ENCODE measurements at places on chromosomes 3 and 15. TPM values are rescaled to one million over a fixed set of nuclear protein-coding genes. Genes with fewer than 3 reads are reported as not detected.
A peak's percentile ranks its signal among the peaks of the same experiment; 100 is the strongest.

- H3K36me3 ChIP-seq, result no peaks in the 10 kb centered on the region
- no peaks in the 10 kb centered on the region for H3K27me3 ChIP-seq
- DNase-seq, result no peak
- H3K27ac ChIP-seq, result no peak overlapping the region
- H3K4me1 ChIP-seq, result no peaks in the 10 kb centered on the region
Observed at GRCh38 chr15:101573951-101574350, 78.2 kb downstream of the TM2D3 start.

GRCh38 chr3:21484057-21484827, 266.8 kb downstream of the ZNF385D start:
- H3K4me3 ChIP-seq, result no peak overlapping the region
- H3K36me3 ChIP-seq, result no peaks in the 10 kb centered on the region
- no peak for DNase-seq

DNA sequence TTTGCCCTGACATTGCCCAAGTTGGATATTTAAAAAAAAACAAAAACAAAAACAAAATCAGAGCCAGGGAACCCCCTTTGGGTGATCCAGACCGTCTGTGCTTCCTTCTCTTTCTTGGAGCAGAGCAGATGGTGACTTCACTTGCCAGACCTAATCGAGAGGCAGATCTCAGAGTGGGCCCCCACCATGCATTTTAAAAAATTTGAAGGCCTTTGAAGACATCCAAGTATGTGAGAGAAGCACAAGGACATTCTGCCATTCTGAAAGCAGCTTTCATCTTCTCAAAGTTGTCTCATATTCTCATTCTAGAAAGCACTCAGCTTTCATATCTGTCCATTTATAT, 93.3 kb downstream of the SV2B start:
- no peaks in the 10 kb centered on the region for H3K4me1 ChIP-seq
- no peak for DNase-seq
- no peak overlapping the region for H3K4me3 ChIP-seq
- H3K36me3 ChIP-seq, result no peaks in the 10 kb centered on the region

DNA sequence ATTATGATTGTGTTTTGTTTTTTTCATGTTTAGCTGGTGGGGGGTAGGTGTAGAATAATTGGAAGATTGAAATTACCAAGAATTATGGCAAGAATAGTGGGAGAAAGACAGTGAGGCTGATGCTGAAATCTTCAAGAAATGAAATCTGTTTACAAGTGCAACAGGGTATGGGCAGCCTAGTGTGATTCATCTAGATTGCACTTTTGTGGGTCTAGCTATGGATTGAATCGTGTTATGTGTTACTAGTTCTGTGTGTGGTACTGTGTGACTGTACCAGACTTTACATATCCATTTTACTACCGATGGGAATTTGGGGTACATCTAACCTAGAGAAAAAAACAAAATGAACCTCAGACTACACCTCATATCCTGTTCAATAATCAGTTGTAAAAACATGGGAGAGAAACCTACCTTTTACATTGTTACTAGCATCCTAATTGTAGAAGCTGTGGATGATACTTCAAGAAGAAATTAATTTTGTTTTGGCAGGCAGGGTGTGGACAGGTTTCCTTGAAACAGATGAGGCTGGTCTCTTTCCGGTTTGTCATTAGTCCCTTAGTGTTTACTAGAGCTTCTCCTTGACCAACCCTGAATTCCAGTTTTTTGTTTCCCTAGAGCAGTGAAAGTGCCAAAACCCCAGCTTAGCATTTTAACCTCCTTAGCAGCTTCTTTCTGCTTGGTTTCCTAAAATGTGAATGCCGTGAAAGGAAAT, 47.9 kb downstream of the OPA1 start:
- no peaks in the 10 kb centered on the region for H3K36me3 ChIP-seq
- H3K27me3 ChIP-seq, result no peaks in the 10 kb centered on the region
- no peak overlapping the region for H3K4me3 ChIP-seq
- H3K4me1 ChIP-seq, result no peaks in the 10 kb centered on the region

GRCh38 chr3:141235661-141236171, 4.1 kb downstream of the PXYLP1 start:
- no peaks in the 10 kb centered on the region for H3K27me3 ChIP-seq
- H3K27ac ChIP-seq, result no peak overlapping the region
- peaks cover 26% of the 10 kb centered on the region for H3K4me1 ChIP-seq
- DNase-seq, result peak; percentile 65
- H3K4me3 ChIP-seq, result no peak overlapping the region

GRCh38 chr15:66613743-66614142, 47.9 kb upstream of the LCTL start:
- no peaks in the 10 kb centered on the region for H3K27me3 ChIP-seq
- no peak overlapping the region for H3K27ac ChIP-seq
- no peak overlapping the region for H3K4me3 ChIP-seq
- peaks cover 19% of the 10 kb centered on the region for H3K4me1 ChIP-seq
- no peak for DNase-seq

GRCh38 chr3:192128922-192129321, 598.4 kb downstream of the FGF12 start:
- no peak for DNase-seq
- no peak overlapping the region for H3K4me3 ChIP-seq
- H3K27me3 ChIP-seq, result no peaks in the 10 kb centered on the region
- no peaks in the 10 kb centered on the region for H3K36me3 ChIP-seq
- no peak overlapping the region for H3K27ac ChIP-seq

- H3K4me1 ChIP-seq, result peaks cover 18% of the 10 kb centered on the region
- no peak overlapping the region for H3K27ac ChIP-seq
- no peak for DNase-seq
- H3K27me3 ChIP-seq, result no peaks in the 10 kb centered on the region
- no peaks in the 10 kb centered on the region for H3K36me3 ChIP-seq
Observed at GRCh38 chr3:49554633-49555265, 472 bp downstream of the BSN start.

- H3K4me1 ChIP-seq, result no peaks in the 10 kb centered on the region
- H3K27ac ChIP-seq, result no peak overlapping the region
Observed at GRCh38 chr3:15477951-15478639, 43.4 kb downstream of the COLQ start.

DNA sequence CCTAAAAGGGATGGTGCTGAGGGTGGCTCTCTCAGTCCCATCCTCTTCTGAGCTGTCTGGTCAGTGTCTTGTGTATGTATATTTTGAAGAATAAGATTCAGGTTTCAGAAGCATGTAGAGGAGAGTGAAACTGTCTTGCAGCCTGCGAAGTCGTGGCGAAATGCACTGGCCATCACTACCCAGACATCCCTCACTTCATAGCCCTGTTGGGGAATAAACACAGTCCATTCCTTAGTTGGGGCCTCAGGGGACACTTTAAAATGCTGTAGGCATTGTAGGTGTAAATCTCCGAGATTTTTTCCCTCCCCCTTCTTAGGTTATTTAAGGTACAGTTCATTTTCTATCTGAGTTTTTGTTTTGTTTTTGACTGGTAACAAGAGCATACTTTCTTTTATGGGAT, 93.8 kb downstream of the DNASE1L3 start:
- H3K36me3 ChIP-seq, result no peaks in the 10 kb centered on the region
- peak overlapping the region; percentile 22 for H3K27ac ChIP-seq
- no peaks in the 10 kb centered on the region for H3K27me3 ChIP-seq
- no peak overlapping the region for H3K4me3 ChIP-seq
- no peak for DNase-seq
- H3K4me1 ChIP-seq, result peaks cover 33% of the 10 kb centered on the region

GRCh38 chr3:11363715-11364114, 91.5 kb downstream of the ATG7 start:
- peaks cover 20% of the 10 kb centered on the region for H3K4me1 ChIP-seq
- no peak overlapping the region for H3K4me3 ChIP-seq
- H3K36me3 ChIP-seq, result peaks cover 44% of the 10 kb centered on the region
- no peaks in the 10 kb centered on the region for H3K27me3 ChIP-seq
- H3K27ac ChIP-seq, result no peak overlapping the region

DNA sequence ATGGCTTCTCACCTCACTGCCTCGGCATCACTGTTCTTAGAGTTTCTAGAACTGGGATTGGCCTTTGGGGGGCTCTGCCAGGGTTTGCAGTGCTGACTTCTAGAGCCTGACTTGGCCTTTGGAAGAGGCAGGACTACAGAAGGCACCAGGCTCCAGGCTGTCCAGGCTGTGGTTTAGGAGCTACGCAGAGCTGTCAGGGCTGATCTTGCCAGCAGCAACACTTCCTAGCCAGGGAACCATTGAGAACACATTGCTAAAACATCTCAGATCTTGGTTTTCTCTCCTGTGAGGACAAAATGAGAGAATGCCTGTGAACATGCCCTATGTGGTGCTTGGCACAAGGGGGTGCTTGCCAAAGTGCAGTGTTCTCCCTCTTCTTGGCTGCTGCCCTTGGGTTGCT, 34.6 kb upstream of the APEH start:
- peaks cover 18% of the 10 kb centered on the region for H3K4me1 ChIP-seq
- no peaks in the 10 kb centered on the region for H3K27me3 ChIP-seq
- H3K36me3 ChIP-seq, result no peaks in the 10 kb centered on the region

DNA sequence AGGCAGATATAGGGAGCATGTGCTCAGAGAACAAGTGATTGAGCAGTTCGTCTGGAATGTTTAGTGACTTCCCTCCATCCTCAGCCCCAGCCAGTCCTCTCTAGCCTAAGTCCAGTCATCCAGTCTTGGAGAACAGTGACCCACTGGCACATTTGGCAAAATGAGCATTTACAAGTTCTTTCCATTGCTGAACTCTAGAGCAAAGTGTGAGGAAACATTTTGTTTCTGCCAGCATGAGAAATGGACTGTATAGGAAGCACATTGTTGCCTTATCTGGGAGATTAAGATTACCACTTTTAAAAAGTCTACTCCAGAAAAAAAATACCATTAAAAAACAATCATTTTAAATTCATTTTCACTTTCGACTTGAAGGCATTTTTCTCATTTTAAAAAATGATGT, 353.6 kb downstream of the SHQ1 start:
- H3K27me3 ChIP-seq, result no peaks in the 10 kb centered on the region
- no peak overlapping the region for H3K4me3 ChIP-seq
- H3K36me3 ChIP-seq, result no peaks in the 10 kb centered on the region

DNA sequence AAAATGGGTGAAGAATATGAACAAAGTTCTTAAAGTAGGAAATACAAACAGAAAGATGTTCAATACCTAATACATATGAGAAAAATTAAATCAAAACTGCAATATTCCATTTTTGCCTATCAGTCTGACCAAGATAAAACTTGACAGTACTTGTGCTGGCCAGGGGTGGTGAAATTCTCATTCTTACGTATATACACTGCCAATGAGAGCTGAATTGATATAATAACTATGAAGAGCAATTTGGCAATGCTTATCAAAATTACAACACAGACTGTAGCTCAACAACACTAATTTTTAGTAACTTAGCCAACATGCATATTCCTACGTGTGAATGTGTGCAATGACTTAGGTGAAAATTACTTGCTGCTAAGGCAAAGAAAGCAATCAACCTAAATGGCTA, 90.2 kb downstream of the SETD2 start:
- H3K4me1 ChIP-seq, result no peaks in the 10 kb centered on the region
- no peaks in the 10 kb centered on the region for H3K27me3 ChIP-seq
- DNase-seq, result no peak
- H3K4me3 ChIP-seq, result no peak overlapping the region

DNA sequence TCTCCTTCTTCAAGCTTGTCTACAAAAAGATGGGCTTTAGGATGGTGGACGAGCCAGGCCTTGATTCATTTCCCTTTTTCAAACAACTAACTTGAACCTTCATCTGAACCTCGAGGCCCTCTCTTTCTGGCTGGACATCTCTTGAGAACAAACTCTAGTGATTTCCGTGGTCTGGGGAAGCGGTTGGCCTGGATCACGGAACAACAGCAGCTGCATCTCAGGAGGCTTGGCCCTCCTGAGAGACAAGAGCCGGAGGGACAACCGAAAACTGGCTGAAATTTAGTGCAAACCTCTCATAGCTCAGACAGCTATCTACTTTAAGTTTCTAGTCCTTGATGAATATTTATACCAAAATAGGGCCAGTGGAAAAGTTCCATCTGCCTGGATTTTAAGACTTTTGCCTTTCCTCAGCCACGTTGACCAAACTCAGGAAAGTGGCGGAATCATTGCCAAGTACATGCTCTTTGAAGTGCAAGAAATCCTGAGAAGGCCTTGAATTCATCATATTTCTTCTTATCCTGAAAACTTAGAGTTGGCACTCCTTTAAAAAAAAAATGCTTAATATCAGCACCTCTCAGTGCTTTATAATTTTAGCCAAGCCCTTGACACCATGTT, 14.5 kb downstream of the LMCD1 start:
- no peak for DNase-seq
- H3K4me3 ChIP-seq, result no peak overlapping the region
- H3K36me3 ChIP-seq, result no peaks in the 10 kb centered on the region
- H3K27me3 ChIP-seq, result no peaks in the 10 kb centered on the region

The ABHD5 gene
- 34.1 TPM for total RNA-seq

The AMOTL2 gene
- 60.6 TPM for total RNA-seq

The GOLGA8G gene
- total RNA-seq, result not detected

The MESP2 gene
- not detected for total RNA-seq

The STAC gene
- 3.9 TPM for total RNA-seq

The KCTD6 gene
- 19.6 TPM for total RNA-seq

The LMAN1L gene
- total RNA-seq, result not detected

The A4GNT gene
- not detected for total RNA-seq

The FILIP1L gene
- 41.5 TPM for total RNA-seq

All from vagina (tissue), 2 donors.